ENCODE measurements at places on chromosomes 5 and 9. TPM values are rescaled to one million over a fixed set of nuclear protein-coding genes. Genes with fewer than 3 reads are reported as not detected.

FRMD3 gene
- 0.59 TPM for total RNA-seq

NUTM2G gene
- total RNA-seq: not detected

TCOF1 gene
- total RNA-seq: 70.0 TPM

POLR1E gene
- total RNA-seq: 37.0 TPM

CDH6 gene
- total RNA-seq: not detected

TMEFF1 gene
- total RNA-seq: not detected

C5orf52 gene
- total RNA-seq: not detected

STING1 gene
- total RNA-seq: 156 TPM

CMYA5 gene
- 0.64 TPM for total RNA-seq

PTGES gene
- not detected for total RNA-seq

HSPA5 gene
- 344 TPM for total RNA-seq

LCN1 gene
- total RNA-seq: not detected

ERP44 gene
- 26.3 TPM for total RNA-seq

SPATA9 gene
- total RNA-seq: 1.9 TPM

WHRN gene
- 2.4 TPM for total RNA-seq

NHP2 gene
- 139 TPM for total RNA-seq

IFT74 gene
- total RNA-seq: 6.5 TPM

NFX1 gene
- 41.6 TPM for total RNA-seq

IL6ST gene
- 55.4 TPM for total RNA-seq

VLDLR gene
- 20.3 TPM for total RNA-seq

MPDZ gene
- not detected for total RNA-seq

KCNN2 gene
- total RNA-seq: not detected

RNF208 gene
- total RNA-seq: 1.9 TPM

SVEP1 gene
- total RNA-seq: not detected

FREM1 gene
- not detected for total RNA-seq

MSMP gene
- not detected for total RNA-seq

UBE2D2 gene
- total RNA-seq: 176 TPM

NPR3 gene
- total RNA-seq: not detected

PRSS3 gene
- not detected for total RNA-seq

SPATA31C1 gene
- not detected for total RNA-seq

IL4 gene
- total RNA-seq: not detected

DMRTA1 gene
- total RNA-seq: not detected

CXXC5 gene
- 4.7 TPM for total RNA-seq

GABRA1 gene
- total RNA-seq: not detected

OSTF1 gene
- total RNA-seq: 144 TPM

CNTFR gene
- total RNA-seq: not detected

CARTPT gene
- total RNA-seq: not detected

CNTRL gene
- total RNA-seq: 120 TPM

Measured in natural killer cell treated with Interleukin-12 subunit alpha and Interleukin-12 subunit beta and Interleukin-15 and Interleukin-18, amount 100 ng/mL, for 72 hours (primary cell).